ENCODE measurements at places on chromosomes 1 and 21.
A peak's percentile ranks its signal among the peaks of the same experiment; 100 is the strongest.

DNA sequence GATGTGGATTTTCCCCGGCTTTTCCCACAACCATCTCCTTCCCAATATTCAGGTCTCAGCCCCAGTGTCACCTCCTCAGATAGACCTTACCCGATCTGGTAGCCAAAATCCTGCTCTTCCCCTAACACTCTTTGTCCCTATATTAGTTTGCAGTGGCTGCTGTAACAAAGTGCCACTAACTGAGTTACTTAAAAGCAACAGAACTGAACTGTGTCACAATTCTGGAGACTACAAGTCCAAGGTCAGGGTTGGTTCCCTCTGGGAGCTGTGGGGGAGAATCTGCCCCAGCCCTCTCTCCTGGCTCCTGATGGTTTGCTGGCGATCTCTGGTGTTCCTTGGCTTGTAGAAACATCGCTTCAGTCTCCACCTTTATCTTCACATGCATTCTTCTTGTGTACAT is 64.0 kb downstream of the NENF start:
- no peak for DNase-seq

DNA sequence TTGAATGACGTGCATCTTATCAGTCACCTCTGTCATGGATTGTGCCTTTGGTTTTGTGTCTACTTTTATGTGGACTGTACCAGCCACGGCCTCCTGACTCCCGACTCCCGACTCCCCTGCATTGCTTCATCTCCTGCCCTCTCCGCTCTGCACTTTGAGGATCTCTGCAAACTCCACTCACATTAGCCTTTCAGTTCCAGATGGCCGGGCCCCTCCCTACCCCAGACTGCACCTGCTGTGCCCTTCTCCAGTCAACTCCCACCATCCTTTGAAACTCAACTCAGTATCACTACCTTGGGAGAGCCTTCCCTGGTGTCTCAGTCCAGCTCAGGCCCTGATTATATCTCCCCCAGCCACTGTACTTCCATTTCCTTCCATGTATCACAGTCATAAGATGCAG is 71.4 kb downstream of the MDM4 start:
- DNase-seq, result no peak

DNA sequence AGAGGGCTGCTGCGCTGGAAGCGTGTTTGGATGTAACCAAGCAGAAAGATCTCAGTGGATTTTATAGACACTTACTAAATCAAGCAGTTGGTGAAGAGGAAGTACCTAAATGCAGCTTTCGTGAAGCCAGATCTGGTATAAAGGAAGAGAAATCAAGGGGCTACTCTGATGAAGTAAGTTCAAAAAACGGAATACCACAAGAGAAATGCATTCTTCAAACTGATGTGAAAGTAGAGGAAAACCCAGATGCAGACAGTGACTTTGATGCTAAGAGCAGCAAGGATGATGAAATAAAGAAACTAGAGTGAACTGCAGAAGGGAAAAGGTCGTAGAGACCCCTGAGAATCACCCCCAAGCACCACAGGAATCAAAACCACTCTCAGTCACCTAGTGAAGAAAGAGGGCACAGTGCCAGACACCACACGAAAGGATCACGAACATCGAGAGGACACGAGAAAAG is 40.8 kb upstream of the NEXN start:
- no peak for DNase-seq

- DNase-seq, result no peak
Observed at GRCh38 chr1:221644663-221645258, 97.1 kb downstream of the DUSP10 start.

DNA sequence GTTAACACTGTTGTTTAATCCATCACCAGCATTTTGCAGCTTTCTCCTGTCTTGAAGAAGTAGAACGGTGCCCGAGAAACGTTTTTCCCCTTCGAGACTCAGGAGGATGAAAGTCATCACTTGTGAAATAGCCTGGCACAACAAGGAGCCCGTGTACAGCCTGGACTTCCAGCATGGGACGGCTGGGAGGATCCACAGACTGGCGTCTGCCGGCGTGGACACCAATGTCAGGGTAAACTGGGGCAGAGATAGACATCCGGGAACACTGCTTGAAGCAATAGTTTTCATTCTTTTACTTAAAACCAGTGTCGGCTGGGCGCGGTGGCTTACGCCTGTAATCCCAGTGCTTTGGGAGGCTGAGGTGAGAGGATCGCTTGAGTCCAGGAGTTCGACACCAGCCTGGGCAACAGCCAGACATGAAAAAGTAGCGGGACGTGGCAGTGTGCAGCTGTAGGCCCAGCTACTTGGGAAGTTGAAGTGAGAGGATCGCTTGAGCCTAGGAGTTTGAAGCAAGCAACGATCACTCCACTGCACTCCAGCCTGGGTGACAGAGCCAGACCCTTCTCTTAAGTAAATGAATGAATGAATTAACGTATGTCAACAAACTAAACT is 945 bp downstream of the CHAF1B start:
- no peak for DNase-seq

- DNase-seq, result no peak
Observed at GRCh38 chr1:53083636-53084588, 21.9 kb downstream of the PODN start.

DNA sequence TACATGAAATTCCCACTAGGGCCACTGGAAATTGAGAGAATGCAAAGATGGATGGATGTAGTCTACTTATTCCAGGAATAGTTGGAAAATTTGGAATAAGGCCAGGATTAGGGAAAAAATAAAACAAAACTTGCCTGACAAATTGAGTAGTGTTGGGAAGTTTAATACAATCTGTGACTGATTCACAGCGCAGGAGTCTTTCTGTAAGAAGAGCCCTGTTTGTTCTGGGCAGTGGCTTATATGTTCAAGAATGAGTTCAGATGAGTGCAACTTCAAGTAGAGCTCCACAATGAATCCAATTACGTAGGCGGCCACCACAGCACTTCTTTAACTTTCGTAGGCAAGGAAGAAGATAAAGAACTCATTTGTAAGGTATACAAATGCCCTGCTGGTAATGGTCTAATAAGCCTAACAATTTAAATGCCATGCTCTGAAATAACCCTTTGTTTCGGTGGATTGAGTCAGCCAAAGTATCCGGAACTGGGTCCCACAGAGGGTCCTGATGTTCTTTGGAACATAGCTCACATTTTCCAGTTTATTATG is 47.1 kb upstream of the KCNE1 start:
- DNase-seq, result no peak

GRCh38 chr1:108882837-108883236 is 6.1 kb downstream of the GPSM2 start:
- no peak for DNase-seq

DNA sequence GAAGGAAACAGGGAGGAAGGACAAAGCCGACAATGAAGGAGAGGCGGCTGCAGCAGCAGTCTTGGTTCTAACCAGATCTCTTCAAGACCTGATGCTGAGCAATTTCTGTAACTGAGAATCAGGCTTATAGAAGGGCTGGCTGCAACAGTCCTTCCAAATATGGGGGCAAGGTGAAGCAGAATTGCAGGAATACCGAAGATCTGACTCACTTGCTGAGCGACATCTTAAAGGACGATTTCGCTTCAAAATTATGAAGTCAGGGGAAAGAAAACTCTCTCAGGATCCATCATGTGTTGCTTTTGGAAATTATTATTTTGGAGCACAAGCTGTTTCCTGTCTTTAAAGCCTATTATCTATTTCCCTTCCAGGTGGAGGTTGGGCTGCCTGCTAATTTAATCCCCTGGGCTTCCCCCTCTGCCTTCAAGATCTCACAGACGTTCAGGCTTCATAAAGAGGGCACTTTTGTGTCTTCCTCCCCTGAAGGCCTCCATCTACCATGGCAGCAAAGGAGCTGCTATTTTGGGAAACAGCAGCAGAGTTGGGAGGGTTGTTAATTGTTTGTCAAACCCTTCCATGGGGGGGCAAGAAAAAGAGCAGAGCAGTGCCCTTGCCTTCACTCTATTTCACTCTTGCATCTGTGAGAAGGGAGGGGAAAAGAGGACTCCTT is 10.8 kb upstream of the IER5 start:
- DNase-seq, result no peak

GRCh38 chr21:37367336-37367702 is 746 bp downstream of the DYRK1A start:
- no peak for DNase-seq

DNA sequence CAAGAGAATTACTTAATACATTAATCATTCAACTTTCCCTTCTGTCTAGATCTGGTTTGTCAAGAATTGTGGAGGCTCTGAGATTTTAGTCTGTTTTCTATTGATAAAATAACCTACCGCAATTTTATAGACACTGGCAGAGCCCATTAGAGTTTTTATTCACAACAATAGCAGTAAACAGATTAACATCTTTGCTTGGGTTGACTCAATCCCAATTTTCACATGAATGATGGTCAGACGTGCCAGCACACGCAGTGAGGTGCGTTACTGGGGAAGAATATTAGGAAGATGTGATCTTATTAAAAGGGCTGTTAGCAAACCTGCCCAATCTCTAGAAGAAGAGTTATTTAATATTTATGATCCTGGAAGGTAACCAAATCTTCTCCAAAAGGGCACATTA is 736.6 kb downstream of the MRPL39 start:
- no peak for DNase-seq

DNA sequence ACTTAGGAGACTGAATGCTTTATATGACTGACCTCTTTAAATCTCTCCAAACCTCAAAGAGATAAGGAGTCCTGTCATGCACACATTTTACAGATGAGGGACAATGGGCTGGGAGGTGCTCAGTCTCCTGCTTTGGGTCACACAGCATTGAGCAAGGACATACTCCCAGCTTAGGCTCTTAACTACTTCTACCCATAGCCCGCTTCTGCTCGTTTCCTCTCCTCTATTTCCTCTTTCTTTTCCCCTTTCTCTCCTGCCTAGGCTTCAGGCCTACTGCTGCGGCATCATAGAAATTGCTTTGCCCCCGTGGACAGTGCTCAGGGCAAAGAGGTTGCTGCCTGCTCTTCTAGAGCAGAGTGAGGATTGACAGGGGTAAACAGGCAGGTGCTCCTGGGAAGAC is 12.4 kb upstream of the ZNF691 start:
- no peak for DNase-seq

- DNase-seq, result no peak
Observed at GRCh38 chr1:33180911-33181890, 642 bp downstream of the TRIM62 start.

DNA sequence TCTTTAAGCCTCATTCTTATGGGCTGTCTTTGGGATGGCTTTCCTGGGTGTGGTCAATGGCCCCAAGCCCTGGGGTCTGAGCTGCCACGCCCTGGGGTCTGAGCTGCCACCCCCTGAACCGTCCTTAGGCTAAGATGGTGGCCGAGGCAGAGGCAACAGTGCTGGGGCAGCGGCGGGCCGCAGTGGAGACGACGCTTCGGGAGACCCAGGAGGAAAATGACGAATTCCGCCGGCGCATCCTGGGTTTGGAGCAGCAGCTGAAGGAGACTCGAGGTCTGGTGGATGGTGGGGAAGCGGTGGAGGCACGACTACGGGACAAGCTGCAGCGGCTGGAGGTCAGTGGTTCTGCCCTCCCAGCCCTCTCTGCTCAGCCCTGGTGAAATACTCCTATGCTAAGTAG is 10.3 kb upstream of the TUFT1 start:
- no peak for DNase-seq

DNA sequence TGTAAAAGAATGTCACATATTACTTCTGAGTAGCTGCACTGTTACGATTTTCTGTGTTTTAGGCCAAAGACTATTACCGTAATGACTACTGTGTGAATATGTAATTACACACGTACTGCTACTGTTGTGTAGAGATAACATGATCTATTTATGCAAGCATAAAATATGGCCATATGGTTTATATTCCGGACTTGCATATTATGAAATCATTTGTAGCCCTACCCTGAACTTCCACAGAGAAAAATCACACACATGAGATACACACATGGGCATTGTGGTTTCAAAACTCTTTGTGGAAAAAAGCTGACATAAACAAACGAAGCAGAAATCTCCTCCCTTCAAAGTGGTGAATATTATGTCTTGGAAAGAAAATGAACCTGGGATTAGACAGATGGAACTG is 373.0 kb upstream of the ADAMTS5 start:
- no peak for DNase-seq

- DNase-seq, result no peak
Observed at GRCh38 chr1:29267321-29268070, 31.2 kb downstream of the PTPRU start.

- DNase-seq, result no peak
Observed at GRCh38 chr1:10767282-10767681, 29.2 kb downstream of the CASZ1 start.

DNA sequence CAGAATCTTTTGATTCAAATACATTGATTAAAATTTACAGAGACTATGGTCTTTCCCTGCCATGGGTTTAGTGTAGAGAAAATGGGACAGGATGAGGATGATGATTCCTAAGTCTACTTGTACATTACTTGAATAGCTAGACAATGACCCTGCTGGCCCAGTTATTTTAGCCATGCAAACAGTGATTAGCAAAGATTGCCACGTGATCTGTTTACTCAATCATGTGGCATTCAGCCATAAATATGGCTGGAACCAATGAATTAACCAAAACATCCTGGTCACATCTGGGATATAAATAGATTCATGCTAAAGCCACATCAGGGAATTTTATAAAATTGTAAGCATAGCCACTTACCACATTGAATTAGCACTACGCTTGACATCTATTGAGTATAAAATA is 167.3 kb downstream of the PBX1 start:
- DNase-seq, result no peak

DNA sequence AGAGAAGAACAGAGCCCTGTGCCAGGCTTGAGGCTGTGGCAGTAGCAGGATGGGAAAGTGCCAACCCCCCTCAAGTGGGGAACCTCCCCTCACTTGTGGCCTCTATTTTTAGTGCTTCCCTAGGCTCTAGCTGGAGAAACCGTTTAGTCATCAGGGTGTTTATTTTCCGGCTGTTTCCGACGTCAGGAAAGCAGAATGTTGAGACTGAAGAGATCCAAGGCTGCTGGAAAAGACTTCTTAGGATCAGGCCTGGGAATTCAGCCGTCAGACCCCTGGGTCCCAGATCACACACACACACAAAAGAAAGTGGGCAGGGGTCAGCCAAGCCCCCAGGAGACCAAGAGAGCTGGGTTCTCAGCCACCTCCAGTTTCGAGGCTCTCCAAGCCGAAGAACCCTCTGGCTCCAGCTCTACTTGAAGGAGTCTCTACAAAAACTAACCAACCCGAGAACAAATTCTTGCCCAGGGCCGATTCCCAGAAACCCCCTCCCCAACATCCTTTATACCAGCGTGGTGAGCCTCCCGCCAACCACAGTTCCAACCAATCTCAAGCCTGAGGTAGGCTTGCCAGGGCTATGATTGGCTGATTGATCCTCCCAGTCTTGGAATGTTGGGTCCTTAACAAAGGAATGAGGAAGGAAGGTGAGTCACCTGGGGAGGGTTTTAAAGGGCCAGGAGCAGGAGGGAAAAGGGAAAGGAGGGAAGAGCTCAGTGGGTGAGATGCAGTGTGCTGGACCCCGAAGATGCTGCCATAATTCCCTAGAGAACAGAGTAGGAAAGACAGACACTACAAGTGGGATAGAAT is 2.5 kb upstream of the MEF2D start:
- peak; percentile 50 for DNase-seq

DNA sequence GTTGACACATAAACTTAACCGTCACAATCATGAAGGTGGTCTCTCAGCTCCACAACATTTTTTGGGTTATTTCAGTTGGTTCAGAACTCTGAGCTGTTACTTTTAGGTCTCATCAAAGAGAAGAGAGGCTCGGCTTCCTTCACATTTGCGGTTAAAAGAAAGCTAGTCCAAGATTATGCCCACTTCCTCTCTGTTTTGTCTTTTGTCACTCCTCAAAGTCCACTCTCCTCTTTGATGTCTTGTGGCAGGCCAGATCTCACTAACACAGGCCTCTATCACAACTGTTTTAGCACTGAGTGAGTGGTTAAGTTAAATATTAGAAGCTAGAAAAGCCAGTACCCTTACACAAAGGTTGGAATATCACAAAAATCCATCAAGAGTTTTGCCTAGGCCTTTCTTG is 195.7 kb downstream of the FCRL5 start:
- DNase-seq, result no peak

- no peak for DNase-seq
Observed at GRCh38 chr1:84538599-84538998, 32.2 kb upstream of the GNG5 start.
